Stimulated activated CD8-positive, alpha-beta memory T cell treated with anti-CD3 and anti-CD28 coated beads, Interleukin-15, amount 100 ng/mL, for 48 hours (primary cell): ENCODE measurements at places on chromosomes 2 and 18.

GRCh38 chr2:237872178-237872887 lies 12.9 kb downstream of the RAMP1 start:
- DNase-seq, result no peak

GRCh38 chr18:8176109-8176508 lies 433.1 kb upstream of the RAB12 start:
- DNase-seq, result no peak

DNA sequence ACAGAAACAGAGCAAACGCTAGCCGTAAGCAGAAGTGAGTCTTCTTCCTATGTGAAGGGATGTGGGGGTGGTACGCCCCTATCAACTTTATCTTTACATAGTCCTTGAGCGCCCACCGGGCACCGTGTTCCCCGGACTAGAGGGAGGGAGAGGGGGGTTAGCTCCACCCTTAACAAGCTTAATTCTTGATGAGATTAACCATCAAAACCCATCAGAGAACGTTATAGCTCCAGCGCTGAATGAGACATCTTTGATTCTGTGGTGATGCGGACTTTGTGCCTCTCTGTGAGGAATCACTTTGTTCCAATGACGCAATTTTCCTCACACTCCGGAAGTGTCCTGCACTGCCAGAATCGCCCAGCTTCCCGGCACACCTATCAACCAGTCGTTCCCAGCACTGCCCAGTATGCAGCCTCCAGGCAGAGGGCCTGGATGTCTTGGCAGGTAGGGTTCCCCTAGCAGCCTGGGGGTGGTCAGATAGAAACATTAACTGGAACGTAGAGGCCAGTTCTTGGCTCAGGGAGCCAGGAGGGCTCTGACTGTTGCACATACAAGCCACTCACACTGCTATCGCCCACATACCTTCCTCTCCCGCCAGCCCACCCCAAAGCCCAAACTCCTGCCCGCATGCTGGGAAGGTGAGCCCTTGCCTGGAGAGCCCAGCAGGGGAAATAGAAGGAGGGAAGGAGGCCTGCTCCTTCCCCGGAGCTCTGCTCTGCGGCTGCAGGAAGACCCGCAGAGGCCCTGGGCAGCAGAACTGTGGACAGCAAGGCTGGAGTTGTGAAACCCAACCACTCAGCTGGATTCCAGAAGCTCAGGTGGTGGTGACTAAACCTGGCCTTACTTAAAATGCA lies 1.9 kb upstream of the ODC1 start:
- DNase-seq, result no peak

DNA sequence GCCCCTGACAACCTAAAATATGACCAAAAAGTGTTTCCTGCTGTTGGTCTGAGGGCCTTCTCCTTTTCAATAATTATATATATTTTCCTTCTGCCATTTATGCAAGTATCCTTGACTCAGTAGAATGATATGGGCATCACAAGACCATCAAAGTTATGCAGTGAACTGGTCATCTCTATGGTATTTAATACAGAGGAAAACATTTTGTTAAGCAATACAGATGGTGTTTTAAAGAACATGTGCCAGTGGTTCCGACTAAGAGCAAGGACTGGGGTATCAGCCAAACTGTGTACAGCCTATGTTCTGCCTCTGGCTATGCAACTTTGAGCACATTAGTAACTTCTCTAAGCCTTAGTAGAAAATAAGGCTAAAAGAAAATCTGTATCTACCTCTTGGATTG lies 179.0 kb downstream of the TRABD2A start:
- no peak for DNase-seq

DNA sequence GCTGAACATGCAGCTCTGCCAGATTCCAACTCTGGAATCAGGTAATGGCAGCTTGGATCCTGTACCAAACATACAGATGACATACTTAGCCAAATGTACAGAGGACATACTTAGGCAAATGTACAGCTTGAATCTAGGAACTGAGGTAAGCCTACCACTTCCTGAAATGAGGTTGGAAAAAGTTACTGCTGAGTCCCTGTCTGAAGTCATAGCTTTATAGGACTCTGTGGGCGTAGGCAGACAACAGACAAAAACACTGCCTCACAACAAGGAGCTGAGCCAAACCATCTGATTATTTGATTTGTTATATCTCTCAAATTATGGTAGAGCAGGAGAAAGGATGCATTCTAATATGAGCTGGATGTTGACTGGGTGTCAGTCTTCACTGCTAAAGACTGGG lies 290.2 kb upstream of the TCF4 start:
- DNase-seq, result no peak

DNA sequence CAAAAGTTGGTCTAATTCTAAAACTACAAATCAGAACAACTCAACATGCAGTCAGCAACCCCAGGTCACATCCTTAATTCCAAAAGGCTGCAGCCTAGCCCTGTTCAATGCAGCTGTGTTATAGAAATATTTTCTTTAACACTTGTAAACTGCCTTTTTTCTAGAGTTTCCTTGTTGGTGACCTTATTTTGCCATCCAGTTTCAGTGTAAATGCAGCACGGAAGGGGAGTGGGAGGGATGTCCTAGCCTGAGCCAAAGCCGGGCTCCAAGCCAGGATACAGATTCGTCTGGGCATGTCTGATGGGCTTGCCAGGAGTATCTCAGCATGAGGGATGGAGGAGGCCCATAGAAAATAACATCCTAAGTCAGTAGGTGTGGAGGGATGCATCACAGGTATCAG lies 17.7 kb upstream of the SP3 start:
- DNase-seq, result no peak

- no peak for DNase-seq
These were observed 126.2 kb downstream of the CAPN13 start for GRCh38 chr2:30681022-30681421.

DNA sequence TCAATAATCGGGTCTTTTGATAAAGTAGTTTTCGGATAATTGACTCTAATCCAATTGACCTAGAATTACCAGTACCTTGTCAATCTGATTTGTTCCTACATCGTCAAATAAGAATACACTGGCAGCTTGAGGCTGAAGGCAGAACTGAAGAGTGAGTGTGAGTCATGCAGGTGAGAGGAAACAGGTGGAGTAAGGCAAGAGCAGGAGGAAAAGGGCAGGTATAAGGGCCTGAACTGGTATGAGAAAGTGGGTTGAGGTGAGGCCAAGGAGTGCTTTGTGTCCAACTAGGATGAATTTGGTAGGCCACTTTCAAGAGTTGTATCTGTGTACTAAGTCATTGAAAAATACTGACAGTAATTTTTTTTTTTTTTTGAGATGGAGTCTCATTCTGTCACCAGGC lies 186.0 kb downstream of the ZNF385B start:
- DNase-seq, result no peak

GRCh38 chr18:26992926-26993325 lies 127.4 kb upstream of the AQP4 start:
- DNase-seq, result no peak

DNA sequence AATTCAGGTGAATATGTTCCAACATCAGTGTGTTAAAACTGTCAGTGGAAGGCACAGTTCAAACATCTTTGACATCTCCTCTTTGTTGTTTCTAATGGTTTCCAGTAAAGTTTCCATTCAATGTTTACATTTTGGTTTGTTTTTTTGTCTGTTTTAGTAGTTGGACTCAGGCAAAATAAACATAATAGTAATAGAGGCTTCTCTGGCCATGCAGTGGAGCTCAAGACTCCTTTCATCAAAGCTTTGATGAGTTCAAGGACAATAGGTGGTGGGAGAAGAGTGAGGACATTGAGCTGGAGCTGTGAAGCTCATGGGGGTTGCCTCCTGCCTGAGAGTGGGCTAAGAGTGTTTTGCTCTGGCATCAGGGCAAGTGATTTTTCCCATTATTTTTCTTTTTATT lies 1853.7 kb upstream of the CELF4 start:
- DNase-seq, result no peak

DNA sequence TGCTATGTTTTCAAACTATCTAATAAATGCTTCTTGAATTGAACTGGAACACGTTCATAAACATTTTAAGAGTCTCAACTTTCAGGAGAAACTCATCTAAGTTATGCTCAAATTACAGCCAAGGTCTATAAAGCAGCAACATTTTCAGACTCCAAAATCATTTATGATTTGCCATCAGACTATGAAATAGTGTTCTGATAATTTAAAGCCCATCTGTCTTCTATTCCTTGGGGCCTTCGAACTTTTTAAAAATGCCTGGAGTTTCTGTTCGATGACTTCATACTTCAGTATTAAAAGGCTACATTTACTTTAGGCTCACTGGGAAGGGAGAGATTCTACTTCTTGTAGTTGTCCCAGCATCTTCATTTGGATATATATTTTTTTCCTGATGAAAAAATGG lies 73.6 kb upstream of the NXPH2 start:
- DNase-seq, result no peak

DNA sequence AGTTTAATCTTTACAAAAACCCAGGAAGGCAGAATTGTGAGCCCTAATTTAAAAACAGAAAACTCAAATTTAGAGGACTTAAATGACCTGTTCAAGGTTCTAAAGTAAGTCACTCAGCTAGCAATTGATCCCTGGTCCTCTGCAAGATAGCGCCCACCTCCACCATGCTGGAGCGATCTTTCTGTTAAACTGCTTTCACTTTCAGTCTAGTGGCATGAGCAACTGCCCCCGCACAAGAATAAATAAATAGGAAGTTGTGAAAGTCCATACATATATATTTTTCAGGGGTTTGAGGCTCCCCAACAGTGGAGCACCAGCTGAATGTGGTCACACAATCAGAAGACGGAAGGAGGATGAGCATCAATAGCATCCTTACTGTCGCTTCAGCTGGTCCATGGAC lies 217.9 kb downstream of the NAPG start:
- DNase-seq, result no peak

DNA sequence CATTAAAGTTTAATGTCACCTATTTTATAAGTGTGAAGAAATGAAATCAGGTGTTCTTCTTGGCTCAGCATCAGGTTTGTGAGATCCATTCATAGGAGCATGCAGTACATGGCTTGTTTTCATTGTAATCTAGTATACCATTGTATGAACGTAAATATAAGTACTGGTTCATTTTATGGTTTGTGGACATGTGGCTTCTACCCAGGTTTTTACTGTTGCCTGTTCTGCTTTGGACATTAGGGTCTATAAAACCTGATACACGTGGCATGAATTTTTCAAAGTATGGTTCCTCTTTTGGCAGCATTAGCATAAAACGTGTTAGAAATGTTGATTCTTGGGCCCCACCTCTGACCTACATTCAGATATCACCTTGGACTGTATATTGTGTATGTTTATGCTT lies 175.5 kb downstream of the PRPF40A start:
- DNase-seq, result no peak

DNA sequence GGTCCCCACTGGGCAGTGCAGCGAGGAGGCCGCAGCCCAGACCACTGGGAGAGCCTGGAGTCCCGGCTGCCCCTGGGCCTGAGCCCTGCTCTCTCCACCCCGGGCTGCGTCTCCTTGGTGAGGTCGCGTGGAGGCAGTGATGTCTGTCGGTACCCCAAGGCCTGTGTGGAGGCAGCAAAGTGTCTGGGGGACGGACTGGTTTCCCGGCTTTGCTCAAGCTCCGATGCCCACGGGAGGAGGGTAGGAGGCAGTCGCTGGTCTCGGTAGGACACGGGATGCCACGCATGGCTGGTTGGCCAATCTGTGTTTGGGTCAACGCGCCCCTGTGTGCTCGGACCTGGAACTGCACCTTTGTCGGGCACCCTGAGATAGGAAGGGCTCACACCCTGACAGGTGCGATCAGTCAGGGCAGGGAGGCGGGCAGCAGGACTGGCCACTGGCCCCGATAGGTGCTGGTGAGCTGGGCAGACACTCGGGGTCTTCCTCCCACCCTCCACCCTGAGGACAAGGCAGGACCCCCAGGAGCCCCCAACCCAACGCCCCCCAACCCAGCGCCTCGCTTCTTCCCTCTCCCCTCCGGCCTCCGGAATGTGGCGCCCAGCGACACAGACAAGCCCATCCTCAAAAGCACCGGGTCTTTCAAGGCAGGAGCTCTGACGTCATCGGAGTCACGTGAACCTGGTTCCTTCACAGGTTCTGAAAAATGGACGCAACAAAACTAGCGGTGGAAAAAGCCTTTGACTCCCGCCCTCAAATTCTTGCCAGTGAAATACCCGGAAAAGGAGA lies 288.6 kb downstream of the NDUFA10 start:
- no peak for DNase-seq

GRCh38 chr2:160741815-160742214 lies 248.2 kb upstream of the RBMS1 start:
- DNase-seq, result no peak

DNA sequence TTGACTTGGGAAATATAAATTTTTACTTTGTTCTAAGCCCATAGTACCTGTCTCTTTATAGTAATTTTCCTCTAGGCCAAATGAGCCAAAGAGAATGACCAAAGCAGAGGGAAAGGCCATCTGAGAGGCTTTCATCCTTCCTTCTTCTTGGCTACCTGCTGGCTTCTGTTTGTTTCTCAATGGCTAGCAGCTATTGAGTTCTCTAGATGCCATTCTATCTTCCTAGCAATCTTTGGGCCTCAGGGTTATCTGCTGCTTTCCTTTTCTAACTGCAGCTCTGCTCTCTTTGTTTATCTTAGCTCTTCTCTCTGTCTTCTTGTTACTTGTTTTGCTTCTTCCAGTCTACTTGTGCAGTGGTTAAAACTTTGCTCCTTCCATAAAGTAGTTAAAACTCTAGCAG lies 601.1 kb upstream of the NRXN1 start:
- DNase-seq, result no peak

DNA sequence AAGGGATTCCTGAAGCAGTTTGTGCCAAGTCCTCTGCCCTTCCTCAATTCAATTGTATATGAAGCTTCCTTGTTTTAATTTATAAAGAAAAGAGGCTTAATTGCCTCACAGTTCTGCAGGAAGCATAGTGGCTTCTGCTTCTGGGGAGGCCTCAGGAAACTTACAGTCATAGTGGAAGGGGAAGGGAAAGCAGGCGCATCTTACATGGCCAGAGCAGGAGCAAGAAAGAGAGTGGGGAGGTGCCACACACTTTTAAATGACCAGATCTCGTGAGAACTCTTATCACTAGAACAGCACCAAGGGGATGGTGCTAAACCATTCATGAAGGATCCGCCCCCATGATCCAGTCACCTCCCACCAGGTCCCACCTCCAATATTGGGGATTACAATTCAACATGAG lies 114.2 kb downstream of the SGPP2 start:
- no peak for DNase-seq

DNA sequence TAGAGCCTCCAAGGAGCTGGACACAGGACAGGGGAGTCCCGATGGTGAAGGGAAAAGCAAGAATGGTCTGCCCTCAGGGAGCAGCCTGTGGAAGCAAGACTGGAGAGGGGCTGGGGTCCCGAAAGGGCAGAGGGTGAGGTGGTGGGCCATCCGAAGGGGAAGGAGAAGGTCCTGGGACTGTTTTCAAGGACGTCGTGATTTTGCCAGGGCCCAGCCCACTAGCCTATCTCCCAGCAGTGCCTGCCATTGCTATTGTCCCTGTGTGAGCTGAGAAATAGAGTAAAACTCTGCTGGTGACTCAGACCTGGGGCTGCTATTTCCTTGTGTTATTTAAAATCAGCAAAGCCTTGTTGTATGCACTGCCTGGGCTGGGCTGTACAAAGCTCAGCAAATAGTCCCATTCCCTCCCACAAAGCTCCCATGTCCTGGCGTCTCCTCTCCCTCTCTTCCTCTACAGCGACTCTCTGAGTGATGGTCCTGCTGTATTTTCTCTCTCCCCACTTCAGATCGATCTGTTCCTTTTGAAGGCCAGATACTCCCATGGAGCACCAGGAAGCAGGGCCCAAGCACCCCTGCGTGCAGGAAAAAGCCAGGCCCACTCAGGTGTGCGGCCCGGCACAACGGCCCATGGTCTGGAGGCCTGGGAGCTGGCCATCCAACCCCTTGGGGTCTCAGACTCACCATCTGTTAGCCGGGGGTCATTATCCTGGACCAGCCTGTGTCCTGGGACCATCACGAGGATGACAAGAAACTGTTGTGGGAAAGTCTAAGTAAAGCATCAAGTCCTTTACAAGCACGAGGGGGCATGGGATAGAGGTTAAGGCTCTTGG lies 65.0 kb upstream of the OTOF start:
- DNase-seq, result no peak

- no peak for DNase-seq
These were observed 70.3 kb upstream of the SMAD7 start for GRCh38 chr18:49021076-49021432.
